ENCODE measurements at places on chromosomes 12 and 14.
A peak's percentile ranks its signal among the peaks of the same experiment; 100 is the strongest.

DNA sequence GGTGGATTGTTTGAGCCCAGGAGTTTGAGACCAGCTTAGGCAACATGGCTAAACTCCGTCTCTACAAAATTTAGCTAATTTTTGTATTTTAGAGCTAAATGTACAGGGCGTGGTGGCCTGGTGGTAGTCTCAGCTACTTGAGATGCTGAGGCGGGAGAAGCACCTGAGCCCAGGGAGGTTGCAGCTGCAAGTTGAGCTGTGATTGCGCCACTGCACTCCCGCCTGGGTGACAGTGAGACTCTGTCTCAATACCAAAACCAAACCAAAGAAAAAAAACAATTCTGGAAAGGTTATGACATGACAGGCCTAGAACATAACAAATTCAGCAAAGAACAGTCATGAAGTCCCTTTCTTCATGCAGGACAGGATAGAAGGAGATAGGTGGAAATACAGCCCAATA, 25.7 kb downstream of the WDR89 start:
- no peak for DNase-seq

DNA sequence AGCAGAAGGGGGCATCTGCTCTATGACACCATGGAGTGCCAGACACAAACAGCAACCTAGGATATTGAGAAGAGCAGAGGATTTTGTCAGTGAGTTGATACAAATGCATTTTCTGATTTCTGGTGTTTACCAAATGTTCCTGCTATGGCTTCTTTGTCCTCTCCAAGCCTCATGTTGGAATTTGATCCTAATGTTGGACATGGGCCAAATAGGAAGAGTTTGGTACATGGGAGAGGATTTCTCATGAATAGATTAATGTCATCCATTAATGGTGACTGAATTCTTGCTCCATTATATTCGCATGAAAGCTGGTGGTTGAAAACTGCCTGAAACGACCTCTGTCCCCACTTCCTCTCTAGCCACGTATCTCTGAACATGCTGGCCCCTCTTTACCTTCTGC, 1002.2 kb upstream of the FLRT2 start:
- DNase-seq: no peak

- peak; percentile 84 for DNase-seq
These were observed 97.5 kb downstream of the ZFP36L1 start for GRCh38 chr14:68695326-68695768.

DNA sequence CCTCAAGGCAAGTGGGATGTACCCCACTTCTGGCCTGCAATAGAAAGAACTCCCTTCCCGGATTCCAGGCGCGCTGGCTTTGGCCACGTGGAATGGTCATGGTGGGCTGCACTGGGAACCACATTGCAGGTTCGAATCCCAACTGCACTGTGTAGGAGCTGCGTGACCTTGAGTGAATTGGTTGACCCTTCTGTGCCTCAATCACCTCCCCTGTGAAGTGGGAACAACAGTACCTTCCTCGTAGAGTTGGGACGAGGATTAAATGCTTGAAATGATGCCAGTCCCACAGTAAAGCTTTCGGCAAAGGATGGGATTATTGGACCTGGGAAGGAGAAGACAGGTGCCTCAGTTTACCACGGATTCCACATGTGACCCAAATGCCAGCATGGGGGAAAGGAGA, 36.8 kb upstream of the MYL2 start:
- DNase-seq: no peak

DNA sequence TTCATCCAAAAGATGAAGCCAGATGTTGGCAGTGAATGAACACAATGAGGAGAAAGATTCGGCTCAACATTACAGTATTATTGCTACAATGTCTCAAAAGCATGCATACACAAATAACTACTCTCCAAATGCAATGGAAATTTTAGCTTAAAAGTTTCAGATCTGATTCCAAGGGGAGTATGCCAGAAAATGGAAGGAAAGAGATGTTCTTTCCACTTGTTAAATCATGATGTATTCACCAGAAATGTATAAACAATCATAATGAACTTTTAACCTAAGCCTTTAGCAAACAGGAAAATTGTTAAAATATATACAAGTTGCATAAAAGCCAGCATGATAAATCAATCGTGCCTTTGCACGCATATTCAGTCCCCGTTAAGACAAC, 62.1 kb downstream of the SH2B3 start:
- no peak for DNase-seq

GRCh38 chr14:59120921-59121320, 67.5 kb upstream of the DAAM1 start:
- DNase-seq: no peak

DNA sequence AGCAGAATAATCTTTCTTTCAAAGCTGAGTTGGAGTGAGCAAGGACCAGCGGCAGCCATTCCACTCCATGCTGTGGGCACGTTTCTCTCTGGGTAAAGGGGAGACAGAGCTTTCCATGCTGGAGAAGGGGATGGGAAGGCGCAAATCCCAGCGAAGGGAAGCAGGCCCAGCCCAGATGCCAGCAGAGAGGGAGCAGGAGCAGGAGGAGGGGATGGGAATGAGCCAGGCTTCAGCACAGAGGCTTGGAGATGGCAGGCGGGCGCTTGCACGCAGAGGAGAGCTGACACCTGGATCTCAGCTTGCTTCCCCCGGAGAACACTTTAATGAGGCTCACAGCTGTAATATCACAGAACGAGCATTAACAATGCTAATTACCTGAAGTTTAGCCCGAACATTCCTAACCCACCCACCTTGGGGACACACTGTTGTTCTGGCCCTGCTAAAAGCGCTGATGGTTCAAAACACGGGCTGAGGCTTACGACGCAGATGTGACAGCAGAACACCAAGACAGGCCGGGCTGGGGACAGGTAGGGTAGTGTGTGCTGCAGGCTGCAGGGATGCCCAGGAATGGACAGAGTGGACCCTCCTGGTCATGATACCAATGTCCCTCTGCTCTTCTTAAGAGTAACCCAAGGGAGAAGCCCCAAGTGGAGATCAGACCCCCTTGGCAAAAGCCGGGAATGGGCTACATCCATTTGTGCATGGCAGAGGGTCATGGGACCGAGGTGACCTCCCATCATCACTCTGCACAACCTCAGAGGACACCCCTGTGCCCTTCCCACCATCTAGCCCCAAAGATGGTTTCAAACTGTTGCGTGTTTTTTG, 288.6 kb downstream of the DPF3 start:
- no peak for DNase-seq

- DNase-seq: no peak
These were observed 159.5 kb downstream of the BRMS1L start for GRCh38 chr14:35985474-35986218.

DNA sequence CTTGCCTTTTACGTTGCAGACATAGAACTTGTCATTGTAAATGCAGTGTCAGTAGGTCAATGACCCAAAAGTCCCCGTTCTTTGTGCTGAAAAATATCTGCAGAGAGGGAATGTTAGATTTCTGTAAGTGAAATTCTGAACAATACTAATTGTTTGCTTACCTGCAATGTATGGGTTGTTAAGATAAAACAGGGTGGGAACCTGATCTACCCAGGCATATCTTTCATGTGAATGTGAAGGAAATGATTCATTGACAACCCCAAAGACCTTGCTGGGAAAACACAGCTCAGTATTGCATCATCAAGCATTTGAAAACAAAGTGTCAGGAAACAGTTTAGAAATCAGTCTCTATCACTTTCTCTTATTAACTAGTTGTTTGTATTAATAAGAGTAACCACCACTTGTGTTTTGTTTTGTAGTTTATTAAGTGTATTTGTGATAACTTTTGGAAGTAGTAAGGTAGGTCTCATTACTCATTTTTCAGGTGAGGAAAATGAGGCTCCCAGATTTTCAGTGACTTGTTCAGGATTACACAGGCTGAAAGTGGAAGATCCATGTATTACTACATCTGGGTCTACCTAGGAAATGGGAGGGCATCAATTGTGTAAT, 57.9 kb upstream of the SLC38A2 start:
- no peak for DNase-seq

- no peak for DNase-seq
These were observed 166.4 kb downstream of the SLC15A4 start for GRCh38 chr12:128657378-128657777.

DNA sequence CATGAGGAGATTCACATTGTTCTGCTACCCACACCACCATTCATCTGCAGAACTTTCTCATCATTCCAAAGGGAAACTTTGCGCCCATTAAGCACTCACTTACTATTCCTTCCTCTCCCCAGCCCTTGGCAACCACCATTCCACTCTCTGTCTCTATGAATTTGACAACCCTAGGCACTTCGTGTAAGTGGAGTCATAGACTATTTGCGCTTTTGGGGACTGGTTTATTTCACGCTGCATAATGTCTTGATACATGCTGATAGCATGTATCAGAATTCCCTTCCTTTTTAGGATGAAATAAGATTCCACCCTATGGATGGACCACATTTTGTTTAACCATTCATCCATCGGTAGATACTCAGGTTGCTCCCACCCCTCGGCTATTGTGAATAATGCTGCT, 4.5 kb upstream of the EML1 start:
- no peak for DNase-seq

DNA sequence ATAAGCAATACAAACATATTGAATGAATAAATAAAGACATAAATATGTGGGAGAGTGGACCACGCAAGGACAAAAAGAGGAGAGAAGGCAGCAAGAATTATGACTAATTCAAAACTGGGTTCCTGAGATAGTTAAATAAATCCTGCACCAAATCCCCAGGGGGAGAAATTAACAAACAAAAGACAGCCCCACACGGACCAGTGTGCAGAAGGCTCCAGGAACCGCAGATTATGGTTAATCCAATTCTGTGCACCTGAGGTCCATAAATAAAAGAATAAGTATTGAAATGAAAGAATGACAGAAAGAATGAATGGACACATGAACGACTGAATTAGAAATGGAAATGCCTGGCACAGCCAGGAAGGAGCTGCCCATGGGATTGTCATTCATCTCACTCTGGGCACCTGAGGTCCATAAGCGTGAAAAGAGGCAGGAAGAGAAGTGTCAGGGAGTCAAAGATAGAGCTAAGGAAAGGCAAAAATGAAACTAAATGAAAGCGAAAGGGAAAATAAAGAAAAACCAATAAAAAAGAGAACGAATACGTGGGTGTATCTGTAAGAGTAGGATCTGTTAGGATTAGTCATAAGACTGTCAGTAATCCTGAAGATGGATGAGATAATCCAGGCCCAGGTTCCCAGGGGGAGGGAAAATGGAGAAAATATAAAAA, 23.3 kb downstream of the MEG3 start:
- no peak for DNase-seq

DNA sequence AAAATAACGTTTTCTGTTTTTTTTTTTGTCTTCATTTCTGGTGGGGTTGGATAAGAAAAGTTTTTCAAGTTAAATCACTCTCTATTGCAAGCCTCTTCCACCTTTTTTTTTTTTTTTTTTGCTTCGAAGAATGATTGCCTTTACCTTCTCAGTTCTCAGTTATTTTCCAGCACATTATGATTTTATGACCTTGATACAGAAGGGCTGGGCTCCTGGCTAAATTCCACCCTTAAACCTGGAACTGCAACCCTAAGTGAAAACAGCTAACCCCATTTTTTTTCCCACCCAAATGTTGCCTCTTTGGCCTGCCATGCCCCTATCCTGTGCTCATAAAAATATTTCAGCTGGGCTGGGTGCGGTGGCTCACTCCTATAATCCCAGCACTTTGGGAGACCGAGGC, 31.4 kb downstream of the PSEN1 start:
- no peak for DNase-seq

GRCh38 chr14:32786886-32787285, 151.8 kb upstream of the NPAS3 start:
- DNase-seq: no peak

DNA sequence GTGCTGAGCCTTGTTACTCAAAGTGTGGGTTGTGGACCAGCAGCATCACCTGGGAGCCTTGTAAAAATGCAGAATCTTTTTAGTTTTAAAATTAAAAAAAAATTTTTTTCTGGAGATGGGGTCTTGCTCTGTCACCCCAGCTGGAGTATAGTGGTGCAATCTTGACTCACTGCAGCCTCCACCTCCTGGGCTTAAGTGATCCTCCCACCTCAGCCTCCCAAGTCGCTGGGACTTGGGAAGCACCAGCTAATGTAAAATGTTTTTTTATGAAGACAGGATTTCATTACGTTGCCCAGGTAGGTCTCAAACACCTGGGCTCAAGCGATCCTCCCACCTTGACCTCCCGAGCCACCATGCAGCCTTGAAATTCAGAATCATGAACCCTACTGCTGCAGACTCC, 14.4 kb downstream of the MYBPC1 start:
- no peak for DNase-seq

- DNase-seq: no peak
These were observed 25.5 kb downstream of the NKX2-8 start for GRCh38 chr14:36556811-36557433.

GRCh38 chr12:110860833-110861296, 14.1 kb downstream of the CCDC63 start:
- DNase-seq: no peak

DNA sequence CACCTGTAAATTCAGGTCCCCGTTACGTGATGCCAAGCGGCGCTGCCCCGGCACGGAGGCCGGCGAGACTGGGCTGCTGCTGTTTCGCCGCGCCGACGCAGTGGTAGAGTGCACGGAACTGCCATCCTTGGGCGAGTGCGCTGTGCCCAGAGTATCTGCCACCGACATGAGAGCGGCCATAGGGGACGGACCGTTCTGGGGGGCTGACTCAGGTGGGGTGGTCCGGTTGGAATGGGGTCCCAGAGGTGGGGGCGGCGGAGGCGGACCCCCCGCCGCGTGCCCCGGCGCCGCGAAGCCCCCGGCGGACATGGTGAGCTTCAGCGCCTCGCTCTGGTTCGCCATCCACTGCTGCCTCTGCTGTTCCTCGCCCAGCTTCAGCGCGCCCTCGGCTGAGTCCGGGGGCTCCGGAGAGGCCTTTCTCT, 2.8 kb downstream of the IRF2BPL start:
- no peak for DNase-seq

DNA sequence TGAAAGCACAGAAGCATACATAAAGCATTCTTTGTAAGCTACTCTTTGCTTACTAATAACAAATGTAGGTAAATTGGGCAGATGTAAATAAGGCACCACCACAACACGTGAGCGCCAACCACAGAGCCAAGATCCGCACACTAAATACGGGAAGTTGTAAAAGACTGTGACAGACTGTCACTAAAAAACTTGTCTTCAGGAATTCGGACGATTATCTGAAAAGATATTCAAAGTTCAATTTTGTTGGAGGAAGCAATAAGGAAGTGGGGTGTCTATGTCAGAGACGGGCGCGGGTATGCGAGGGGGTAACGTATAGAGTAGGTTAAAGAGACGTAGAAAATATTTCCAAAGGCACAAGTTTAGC, 1.5 kb upstream of the HSP90B1 start:
- no peak for DNase-seq

Data from GM19239 (cell line).